SK-N-DZ (cell line): ENCODE measurements at places on chromosomes 1 and 21.

DNA sequence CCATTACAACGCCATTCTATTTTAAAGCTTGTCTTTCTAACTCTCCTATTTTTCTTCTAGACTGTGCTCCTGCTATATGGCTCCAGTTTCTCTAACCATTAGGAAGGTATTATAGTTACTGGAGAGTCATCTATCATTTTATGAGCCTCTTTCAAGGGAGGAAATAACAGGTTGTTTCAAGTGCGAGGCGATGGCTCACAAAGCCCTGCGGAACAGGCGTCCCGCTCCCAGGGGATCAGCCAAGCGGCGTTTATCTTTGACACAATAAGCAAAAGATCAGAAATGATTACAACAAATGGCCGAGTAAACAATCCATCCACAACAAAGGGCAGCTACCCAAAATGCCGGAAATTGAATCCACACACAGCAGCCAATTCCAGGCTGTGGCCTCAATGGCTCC, 249.5 kb upstream of the POU3F1 start:
- no peak for DNase-seq

DNA sequence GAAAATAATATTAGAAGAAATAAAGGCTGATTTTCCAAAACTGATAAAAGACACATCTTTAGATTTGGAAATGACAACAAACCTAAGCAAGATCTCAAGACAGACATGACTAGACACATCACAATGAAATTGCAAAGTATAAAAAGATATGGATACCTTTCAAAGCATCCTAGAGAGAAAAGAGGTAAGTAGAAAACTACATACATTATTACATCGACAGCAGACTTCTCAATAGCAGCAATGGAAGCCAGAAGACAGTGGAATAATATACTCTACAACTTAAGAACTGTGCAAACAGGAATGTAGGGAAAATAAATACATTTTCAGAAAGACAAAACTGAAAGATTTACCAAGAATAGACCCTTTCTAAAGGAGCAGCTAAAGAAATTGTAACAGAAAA, 50.2 kb downstream of the DENND1B start:
- no peak for DNase-seq

DNA sequence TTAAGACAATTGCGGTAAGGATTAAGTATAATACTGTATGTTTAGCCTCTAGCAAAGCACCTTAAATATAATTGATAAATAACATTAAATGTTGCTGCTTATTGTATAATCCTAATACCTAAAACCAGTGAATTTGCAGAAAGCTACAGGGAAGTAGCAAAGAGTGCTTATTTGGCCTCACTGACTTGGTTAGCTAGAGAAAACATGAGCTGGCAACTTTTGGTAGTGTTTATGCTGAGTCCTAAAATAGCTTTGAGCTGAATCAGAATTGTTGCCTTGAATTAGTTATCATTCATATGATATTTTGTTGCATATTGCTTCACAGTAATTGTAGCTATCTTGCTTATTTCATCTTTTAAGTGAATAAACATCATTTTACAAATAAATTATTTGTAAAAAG, 3.5 kb downstream of the TRIM67 start:
- DNase-seq, result no peak

DNA sequence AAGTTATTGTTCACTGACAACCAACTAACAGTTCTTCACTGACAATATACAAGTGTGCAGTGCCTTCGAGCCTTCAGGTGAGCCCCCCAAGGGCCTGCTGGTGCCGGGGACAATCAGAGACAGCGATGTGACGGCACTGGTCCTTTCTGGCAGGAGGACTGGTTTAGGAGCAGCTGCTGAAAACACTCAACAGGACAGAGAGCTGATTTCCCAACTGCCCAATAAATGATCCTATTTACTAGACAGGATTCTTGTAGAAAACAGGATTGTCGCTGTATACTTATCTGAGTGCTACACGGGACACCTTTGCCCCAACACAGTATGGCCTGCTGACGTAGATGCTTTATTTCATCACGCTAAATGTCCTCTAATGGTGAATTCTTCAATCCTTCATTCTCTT, 65.4 kb downstream of the TP53BP2 start:
- no peak for DNase-seq

- DNase-seq, result peak; percentile 68
These were observed 66.5 kb upstream of the UBE2U start for GRCh38 chr1:64136752-64137411.

DNA sequence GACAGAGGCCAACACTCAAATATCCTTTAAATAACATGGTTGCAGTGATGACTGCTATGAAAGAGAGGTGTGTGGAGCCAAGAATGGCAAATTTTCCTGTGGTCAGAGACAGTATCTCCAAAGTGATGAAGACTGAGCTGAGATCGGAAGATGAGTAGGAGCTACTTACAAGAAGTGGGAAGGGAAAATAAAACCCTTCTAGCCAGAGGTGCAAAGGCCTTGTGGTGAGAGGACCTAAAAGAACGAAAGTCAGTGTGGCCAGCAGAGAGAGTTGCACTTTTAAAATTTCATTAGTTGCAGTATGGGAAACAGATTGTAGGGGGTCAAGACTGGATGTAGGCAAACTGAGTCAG, 17.8 kb downstream of the SLAMF7 start:
- no peak for DNase-seq
